ENCODE measurements at places on chromosomes 1 and 21. TPM values are rescaled to one million over a fixed set of nuclear protein-coding genes. Genes with fewer than 3 reads are reported as not detected.

Gene AMY1A
- not detected for total RNA-seq

Gene MDM4
- 9.9 TPM for total RNA-seq

Gene IL10
- 1.6 TPM for total RNA-seq

- peaks cover 5% of the 10 kb centered on the region for H3K4me1 ChIP-seq
- no peaks in the 10 kb centered on the region for H3K27me3 ChIP-seq
- H3K36me3 ChIP-seq = no peaks in the 10 kb centered on the region
- no peak overlapping the region for H3K27ac ChIP-seq
- no peak overlapping the region for H3K4me3 ChIP-seq
These were observed 6.2 kb upstream of the MAPKAPK2 start for GRCh38 chr1:206678490-206678889.

DNA sequence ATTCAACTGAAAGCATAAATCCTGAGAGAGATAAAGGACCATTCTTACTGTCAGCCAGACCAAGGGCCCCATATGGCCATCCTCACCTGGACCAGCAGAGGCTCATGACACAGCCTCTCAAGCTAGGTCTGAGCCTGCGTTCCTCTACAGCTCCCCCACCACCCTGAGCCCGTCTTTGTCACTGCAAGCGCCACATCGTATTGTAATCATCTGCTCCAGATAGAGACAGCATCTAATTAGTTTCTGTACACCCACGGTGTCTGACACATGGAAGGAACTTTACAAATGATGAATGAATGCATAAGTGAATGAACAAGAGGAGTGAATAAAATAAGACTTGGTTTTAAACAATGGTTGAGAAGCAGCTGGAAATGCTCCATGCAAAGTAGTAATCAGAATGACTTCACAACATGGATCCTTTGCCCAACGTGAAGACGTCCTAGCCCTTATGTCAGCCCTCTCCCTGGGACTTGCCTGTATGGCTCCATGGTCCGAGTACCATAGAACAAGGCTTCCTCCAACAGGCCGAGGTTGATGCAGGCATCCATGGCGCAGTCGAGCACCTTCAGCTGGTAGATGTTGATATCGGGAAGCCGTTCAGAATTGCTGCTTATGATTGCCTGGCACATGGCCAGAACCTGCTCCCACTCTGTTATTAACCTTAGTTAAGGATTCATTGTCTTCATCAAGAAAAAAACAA is 648.9 kb downstream of the SMYD3 start:
- H3K4me1 ChIP-seq = no peaks in the 10 kb centered on the region
- DNase-seq = no peak
- peaks cover 5% of the 10 kb centered on the region for H3K36me3 ChIP-seq
- no peaks in the 10 kb centered on the region for H3K27me3 ChIP-seq
- H3K27ac ChIP-seq = no peak overlapping the region

DNA sequence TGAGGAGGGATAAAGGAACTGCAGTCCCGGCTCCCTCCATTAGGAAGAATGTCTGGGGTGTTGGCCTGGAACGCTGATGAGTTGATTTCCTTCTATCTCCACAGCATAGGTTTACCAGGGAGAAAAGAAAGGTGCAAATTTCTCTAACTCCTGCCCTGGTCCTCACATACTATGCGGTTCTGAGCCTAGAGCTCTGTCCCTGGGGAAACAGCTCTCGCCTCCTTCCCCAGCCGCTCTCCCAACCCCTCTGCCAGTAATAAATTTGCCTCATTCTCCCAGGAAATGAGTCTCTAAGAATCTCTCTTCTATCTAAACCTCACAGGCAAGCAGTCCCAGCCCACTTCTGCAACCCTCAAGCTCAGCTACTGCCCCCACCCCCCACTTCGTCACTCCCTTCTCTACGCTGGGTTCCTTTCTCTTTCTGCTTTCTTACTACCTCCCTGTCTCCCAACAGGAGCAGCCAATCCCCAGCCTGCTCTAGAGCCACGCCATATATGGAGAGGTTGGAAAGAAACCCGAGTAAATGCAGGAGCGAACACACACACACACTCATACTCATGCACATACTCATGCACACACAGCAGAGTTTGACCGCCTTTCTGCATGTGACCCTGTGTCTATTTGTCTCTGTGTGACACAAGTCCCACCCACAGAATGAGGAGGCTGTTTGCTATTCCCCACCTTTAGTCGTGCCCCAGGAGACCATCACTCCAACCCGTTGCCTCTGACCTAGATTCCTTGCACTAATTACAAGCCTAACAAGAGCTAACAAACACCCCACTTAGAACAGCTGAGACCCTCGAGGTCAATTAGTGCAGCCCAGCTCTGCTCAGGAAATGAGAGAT is 13.4 kb downstream of the PLEKHO1 start:
- H3K36me3 ChIP-seq = peaks cover 22% of the 10 kb centered on the region
- peak overlapping the region; percentile 98 for H3K27ac ChIP-seq
- peaks cover 29% of the 10 kb centered on the region for H3K4me1 ChIP-seq
- H3K27me3 ChIP-seq = no peaks in the 10 kb centered on the region
- H3K4me3 ChIP-seq = peak overlapping the region; percentile 39

GRCh38 chr1:56170784-56171320 is 408.5 kb downstream of the PLPP3 start:
- no peak overlapping the region for H3K4me3 ChIP-seq
- DNase-seq = no peak
- H3K36me3 ChIP-seq = no peaks in the 10 kb centered on the region
- H3K27me3 ChIP-seq = no peaks in the 10 kb centered on the region
- peaks cover 12% of the 10 kb centered on the region for H3K4me1 ChIP-seq
- H3K27ac ChIP-seq = peak overlapping the region; percentile 41

- no peaks in the 10 kb centered on the region for H3K4me1 ChIP-seq
- no peaks in the 10 kb centered on the region for H3K27me3 ChIP-seq
- no peak overlapping the region for H3K4me3 ChIP-seq
- H3K27ac ChIP-seq = no peak overlapping the region
These were observed 383.9 kb downstream of the TGFB2 start for GRCh38 chr1:218728898-218729565.

DNA sequence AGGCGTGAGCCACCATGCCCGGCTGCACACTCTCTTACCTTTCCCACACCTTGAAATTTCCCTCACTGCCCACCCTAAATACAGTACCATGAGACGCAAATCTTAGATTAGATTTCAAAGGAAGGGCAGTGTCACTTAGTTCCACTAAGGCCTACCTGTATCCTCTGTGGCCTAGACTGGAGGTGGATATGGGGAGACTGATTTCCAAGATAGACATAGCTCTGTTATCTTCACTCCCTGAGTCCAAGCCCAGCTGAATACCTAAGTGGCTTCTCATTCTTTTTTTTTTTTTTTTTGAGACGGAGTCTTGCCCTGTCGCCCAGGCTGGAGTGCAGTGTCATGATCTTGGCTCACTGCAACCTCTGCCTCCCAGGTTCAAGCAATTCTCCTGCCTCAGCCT is 89.0 kb downstream of the SLC16A1 start:
- H3K27me3 ChIP-seq = no peaks in the 10 kb centered on the region
- no peak overlapping the region for H3K27ac ChIP-seq
- no peak overlapping the region for H3K4me3 ChIP-seq
- H3K36me3 ChIP-seq = no peaks in the 10 kb centered on the region
- DNase-seq = no peak

GRCh38 chr1:175511496-175511895 is 231.9 kb downstream of the TNR start:
- H3K4me1 ChIP-seq = no peaks in the 10 kb centered on the region
- no peaks in the 10 kb centered on the region for H3K36me3 ChIP-seq
- H3K4me3 ChIP-seq = no peak overlapping the region
- no peak for DNase-seq
- no peaks in the 10 kb centered on the region for H3K27me3 ChIP-seq
- no peak overlapping the region for H3K27ac ChIP-seq
